ENCODE measurements at places on chromosomes 3 and 15. TPM values are rescaled to one million over a fixed set of nuclear protein-coding genes. Genes with fewer than 3 reads are reported as not detected.

The RNU6-1 gene
- polyA plus RNA-seq: not detected

GRCh38 chr3:129974833-129975704, 549 bp downstream of the TRH start:
- DNase-seq: no peak

DNA sequence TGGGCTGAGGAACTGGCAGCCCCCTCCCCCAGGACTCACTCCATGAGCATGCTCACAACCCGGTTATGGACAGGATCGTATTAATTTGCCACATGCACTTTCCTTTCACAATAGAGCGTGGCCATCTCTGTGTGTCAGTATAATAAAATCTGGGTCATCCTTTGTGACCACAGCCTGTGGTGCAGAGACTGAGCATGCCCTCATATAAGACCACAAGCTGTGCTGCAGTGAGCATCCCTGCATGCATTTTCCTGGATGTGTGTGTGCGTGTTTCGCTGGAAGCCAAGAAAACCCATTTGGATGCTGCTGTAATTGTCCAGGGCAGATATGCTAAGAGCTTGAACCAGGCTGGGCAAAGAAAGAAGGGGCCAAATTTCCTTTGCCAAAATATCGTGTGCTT, 39.7 kb downstream of the CYP11A1 start:
- DNase-seq: no peak

DNA sequence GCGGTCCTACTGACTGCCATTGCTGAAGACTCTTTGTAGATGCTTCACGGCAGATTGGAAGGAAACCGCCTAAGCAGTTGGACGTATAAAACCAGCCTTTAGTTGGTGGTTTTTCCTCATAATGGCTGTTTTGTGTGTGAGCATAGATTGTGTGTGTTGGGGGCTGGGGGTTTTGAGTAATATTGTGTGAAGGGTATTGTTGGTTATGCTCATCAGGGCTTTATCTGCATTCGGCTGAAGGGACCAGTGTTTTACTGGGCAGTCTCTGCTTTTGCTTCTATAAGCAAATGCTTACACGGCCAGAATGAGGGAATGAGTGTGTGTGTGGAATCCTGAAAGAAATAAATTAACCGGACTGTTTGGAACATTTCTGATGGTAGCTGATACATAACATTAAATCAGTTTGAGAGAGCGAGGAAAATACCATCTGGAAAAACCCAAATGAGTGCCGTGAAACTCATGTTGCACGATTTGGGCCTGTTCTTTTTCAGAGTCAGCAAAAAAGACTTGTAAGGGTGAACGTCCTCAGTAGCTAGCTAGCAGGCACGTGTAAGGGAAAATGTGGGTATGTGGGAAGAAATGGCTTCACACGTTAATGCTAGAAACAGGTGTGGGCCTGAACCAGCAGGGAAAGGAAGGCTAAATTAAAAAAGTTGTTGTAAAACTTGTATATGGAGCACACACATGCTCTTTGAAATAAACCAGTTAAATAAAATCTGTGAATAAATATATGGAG, 1.9 kb downstream of the MITF start:
- no peak for DNase-seq

DNA sequence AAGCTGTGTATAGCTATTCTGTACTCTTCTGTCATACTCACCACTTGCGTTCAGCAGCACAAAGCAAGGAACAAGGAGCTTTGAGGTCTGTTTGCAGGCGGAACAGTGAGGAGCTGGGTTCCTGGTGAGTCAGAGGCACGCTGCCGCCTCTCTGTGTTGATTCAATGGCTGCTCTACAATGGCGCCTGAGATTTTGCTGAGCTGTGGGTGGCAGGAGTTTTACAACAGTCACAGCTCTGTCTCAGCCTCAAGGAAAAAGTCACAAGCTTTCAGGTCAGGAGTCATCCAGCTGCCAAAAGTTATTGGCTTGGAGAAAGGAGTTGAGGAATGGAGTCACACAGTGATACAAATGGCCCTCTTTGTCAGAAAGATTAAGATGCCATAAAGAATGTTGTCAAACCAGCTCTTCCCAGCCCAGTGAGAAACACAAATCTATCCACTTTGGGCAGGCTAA, 98.1 kb downstream of the SSR3 start:
- DNase-seq: no peak

- no peak for DNase-seq
Measured at GRCh38 chr3:169699070-169699469, 35.6 kb upstream of the MECOM start.

All from right renal cortex interstitium (tissue), 3 donors.